ENCODE measurements at places on chromosomes 7 and 10.

GRCh38 chr10:54914049-54914448, 113.0 kb upstream of the PCDH15 start:
- DNase-seq = no peak

DNA sequence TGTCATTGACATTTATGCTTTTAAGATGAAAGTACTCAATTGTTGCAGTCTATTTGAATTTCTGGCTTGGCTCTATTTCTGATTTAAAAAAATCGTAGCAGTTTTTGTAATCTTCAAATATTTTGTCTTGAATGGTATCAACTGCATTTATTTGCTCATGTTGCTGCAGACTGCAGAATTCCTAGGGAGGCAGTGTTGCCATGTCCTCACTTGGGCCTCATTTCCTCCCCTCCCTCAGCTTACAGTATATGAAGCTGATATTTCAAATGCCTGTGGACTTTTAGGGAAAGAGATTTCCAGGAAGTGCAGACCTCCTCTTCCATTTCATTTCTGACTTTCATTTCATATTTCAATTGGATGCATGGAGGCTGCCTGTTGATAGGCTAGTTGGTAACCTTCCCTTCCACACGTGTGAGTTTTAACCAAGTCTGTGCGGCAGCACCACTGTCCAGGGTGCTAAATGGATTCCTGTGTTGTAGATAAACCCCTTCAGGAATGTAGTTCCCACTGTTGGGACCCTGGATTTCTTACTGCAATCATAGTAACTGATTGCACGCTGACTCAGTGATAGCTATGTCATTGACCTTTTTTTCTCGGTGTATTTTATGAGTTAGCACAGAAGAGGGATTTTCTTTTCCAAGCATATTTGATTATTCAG, 17.5 kb downstream of the VPS50 start:
- no peak for DNase-seq

- DNase-seq = no peak
Measured at GRCh38 chr7:7491044-7491443, 44.6 kb downstream of the COL28A1 start.

DNA sequence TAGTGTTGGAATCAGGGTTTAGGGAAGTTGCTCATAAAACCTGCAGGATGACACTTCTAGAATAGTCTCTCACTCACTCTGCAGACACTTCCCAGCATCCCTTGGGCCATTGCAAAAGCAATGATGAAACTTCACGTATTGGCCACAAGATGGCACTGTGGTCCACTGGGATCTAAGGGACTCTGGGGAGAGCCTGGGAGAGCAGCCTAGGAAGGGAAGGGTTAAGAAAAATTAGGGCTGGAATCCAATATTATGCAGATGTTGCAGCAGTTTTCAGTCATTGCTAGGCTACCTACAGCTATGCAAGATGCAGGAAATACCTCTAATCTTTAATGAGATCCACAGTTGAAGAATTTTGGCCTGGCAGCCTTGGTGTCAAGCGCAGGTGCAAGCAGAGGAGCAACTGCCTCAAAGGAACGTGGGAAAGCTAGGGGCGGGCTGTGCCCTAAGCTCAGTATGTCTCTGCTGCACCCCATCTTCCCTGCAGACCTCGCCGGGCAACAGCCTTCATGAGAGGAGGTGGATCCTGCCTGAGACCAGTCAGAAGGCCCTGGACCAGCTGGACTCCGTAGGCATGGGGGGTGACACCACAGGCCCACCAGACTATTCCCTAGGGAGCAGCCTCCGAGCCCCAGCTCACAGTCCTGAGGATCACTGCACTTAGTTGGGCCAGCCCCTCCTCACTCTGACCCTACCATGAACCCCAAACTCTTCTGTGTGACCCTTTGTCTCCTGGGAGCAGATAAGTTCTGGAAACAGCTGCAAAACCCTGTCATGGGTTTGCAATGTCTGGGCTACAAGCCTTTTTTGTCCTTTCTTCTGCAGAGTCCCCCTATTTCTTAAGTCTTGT, 127.9 kb upstream of the PRSS58 start:
- no peak for DNase-seq

- DNase-seq = no peak
Measured at GRCh38 chr10:9091530-9092093, 1037.1 kb downstream of the GATA3 start.

- no peak for DNase-seq
Measured at GRCh38 chr7:17495655-17496394, 197.4 kb downstream of the AHR start.

GRCh38 chr7:8229927-8230326, 32.0 kb downstream of the ICA1 start:
- DNase-seq = no peak

- DNase-seq = no peak
Measured at GRCh38 chr10:110600487-110601101, 33.1 kb downstream of the SMC3 start.

GRCh38 chr10:26861205-26861998, 644 bp upstream of the ABI1 start:
- no peak for DNase-seq

DNA sequence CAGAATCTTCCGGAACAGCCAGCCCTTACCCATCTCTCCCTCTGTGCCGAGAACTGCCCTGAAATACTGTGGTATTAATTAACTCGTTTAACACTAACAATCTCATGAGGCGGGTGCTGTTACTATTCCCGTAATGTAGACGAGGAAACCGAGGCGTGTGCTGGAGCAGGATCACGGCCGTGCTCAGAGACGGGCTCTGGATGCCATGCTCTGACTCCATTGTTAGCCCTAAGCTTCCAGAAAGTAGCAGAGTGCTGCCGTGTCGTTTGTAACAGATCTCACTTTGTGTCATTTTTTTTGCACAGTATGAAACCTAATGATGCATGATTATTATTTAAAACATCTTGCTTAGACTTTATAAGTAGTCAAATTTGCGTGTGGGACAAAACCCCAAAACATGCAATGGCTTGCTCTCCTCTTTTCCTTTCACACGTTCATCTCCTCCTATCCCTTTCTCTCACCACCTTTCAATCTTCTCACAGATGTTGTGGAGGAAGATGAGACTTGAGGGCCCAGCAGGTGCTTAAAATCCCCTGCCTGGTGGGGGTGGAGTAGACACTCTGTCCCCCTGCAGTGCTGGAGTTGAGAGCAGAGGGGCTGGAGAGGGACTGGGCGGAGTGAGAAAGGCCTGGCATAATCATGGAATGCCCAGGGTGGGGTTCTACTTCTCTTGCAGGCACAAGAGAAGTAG, 482 bp upstream of the ACTR3C start:
- DNase-seq = no peak

DNA sequence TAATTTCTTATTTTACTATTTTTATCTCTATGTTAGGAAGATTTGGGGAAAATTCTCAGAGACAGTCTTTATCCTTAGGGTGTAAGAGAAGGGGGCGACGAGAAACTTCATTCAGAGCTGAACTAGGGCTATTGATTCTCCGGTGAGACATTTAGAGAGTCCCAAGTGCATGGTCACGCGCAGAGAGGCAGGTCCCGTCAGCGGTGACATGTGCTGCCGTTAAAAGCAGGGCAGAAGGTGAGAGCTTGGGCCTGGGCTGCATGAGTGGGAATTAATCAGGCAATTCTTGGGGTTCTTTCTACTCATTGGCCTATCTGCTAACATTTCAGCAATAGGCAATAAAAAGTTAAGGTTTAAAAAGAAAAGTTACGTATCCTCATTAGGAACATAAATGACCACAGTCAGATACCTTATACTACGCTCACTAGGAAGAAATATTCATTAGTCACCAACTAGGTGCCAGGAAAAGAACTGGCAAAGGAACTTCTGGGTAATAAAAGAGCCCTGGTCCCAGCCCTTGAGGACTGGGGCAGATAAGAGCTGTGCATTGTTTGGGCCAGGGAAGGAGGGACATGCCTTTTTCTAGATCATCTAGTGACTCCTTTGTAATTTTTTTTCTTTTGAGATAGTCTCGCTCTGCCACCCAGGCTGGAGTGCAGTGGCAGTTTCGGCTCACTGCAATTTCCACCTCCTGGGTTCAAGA, 21.2 kb downstream of the PRKCQ start:
- no peak for DNase-seq
